AG04450 (cell line): ENCODE measurements at places on chromosomes 11 and 22. TPM values are rescaled to one million over a fixed set of nuclear protein-coding genes. Genes with fewer than 3 reads are reported as not detected.

Gene CARNS1
- 0.07 and 0.09 TPM in 2 replicates for polyA plus RNA-seq

Gene SLC29A2
- 0.16 and 0.46 TPM in 2 replicates for polyA plus RNA-seq

Gene OSBP2
- 1.6 and 1.8 TPM in 2 replicates for polyA plus RNA-seq

Gene ENTHD1
- polyA plus RNA-seq: not detected in 2 replicates

Gene CTSF
- 24.3 and 28.1 TPM in 2 replicates for polyA plus RNA-seq

Gene TEX54
- not detected in 2 replicates for polyA plus RNA-seq

Gene SCN2B
- 0.01 TPM in 1 of 2 replicates, not detected in the other for polyA plus RNA-seq

DNA sequence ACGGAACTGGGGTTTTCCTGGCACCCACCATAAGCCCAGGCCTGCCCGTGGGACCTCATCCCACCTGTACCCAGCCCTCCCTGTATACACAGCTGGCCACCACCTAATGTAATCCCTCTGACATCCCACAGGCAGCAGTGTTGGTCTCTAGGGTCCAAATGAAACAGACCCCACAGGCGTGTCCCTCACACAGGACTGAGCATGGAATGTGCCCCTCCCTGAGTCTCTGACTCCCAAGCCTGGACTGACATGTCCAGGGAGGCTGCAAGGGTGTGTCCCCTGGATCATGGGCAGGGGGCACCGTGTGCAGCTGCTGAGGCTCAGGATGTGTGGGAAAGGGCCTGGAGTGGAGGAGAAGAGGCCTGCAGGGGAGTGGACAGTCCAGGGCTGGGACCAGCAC, 50.6 kb upstream of the PPARA start:
- DNase-seq: no peak

GRCh38 chr11:10019906-10020682, 273.9 kb downstream of the SBF2 start:
- no peak for DNase-seq

- peak; percentile 94 for DNase-seq
These were observed 147.6 kb downstream of the FBXO7 start for GRCh38 chr22:32622004-32622743.

DNA sequence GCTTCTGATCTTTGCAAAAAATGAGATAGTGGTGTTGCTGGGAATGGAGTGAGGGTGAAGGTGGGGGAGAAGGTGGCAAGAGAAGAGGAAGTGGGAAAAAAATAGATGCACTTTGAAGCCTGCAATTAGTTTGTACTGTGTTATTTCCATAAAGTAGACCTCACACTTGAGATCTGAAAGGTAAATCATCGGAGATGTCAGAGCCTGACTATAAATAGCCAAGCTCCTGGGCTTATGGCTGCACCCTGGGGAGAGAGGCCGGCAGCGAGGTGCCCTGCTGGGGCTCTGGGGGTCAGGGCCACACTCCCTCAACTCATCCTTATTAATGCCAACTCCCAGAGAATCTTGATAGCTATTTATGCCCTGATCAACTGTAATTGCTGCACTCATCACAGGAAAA, 134.4 kb downstream of the NXPE2 start:
- DNase-seq: no peak

- peak; percentile 61 for DNase-seq
These were observed 21.0 kb downstream of the FLI1 start for GRCh38 chr11:128714881-128715280.

DNA sequence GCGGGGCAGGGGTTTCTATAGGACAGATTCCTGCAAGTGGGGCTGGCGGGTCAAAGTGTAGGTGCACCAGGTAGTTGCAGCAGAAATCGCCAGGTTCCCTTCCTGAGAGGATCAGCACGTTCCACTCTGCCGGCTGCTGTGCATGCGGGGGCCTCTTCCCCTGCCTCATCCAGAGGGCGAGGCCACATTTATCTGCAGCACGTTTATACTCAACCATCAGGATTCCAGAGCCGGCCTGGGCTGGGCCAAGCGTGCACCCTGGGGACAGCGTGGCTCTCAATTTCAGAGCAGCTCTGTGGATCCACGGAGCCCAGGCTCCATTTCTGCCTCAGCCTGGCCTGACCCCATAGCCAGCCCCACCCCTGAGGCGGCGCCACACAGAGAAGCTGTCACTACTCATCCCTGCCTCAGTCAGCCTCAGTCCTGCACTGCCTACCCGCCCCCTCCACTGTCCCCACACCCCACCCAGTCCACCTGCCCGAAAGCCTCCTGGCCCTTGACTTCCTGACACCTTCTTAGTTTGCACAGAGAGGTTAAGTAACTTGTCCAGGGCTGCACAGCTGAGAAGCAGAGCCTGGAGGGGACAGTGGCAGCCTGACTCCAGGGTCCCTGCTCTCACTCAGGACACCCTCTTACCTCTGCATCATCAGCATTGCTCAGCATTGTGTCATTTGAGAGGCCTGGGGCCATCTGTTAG, 45.9 kb upstream of the RTL6 start:
- DNase-seq: no peak

- DNase-seq: no peak
These were observed 22.6 kb downstream of the RTN4RL2 start for GRCh38 chr11:57482782-57483561.

- no peak for DNase-seq
These were observed 242.2 kb upstream of the DDI1 start for GRCh38 chr11:103794262-103794661.

DNA sequence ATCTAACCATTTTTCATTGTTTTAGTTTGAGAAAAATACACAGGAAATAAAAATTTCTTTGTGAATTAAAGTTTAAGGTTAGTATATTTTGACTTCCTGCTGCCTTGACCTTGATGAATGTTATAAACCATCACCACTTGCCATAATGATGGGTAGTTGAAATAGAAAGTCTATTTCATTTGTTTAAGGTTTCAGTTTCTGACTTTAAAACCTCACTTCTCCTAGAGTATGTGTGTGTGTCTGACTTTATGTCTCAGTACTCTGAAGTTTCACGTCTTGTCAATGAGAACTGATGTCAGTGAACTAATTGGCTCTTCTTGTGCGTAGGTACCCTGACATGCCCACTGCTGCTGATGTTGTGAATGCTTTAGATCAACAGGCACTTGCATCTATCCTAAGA, 188.2 kb downstream of the METTL15 start:
- DNase-seq: no peak

DNA sequence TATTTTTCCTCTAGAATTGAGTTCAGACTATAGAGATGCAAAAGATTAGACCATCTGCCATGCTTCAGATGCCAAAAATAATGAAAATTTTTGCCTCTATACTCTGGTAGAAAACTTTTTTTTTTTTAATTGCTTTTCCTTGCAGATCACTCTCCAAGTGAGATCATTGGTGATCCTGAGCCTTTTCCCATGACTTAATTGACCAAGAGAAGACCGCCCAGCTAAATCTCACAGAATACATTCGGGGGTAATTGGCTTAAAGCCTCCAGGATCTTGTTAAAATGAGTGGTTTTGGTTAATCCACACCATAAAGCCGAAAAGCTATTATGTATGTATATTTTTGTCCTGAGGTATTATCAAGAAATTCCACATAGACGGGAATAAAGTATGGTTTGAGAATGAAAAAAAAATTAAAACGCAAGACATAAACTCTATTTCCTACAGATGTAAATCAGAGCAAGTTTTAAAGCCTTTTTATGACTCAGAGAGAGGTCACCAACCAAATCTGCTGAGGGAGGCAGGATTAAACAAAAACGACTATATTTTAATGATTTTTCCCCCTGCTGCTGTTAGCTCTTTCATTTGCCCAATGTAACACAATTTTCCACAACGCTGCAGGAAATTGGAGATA, 64.0 kb downstream of the PARVA start:
- DNase-seq: no peak

DNA sequence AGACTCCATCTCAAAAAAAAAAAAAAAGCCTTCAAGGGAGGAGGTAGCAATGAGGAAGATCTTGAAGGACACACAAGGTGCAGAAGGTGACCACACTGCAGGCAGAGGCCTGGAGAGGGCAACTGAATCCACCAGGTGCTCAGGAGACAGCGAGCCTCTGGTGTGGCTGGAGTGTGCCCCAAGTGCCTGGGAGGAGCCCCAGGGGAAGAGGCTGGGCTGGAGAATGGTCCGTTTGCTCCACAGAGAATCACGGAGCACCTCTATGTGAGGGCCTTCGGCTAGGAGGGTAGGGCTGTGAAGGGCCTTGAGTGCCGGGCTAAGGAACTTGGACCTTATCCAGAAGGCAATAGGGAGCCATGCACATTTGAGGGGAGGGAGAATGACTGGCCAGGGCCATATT, 50.3 kb downstream of the ARRB1 start:
- DNase-seq: no peak

DNA sequence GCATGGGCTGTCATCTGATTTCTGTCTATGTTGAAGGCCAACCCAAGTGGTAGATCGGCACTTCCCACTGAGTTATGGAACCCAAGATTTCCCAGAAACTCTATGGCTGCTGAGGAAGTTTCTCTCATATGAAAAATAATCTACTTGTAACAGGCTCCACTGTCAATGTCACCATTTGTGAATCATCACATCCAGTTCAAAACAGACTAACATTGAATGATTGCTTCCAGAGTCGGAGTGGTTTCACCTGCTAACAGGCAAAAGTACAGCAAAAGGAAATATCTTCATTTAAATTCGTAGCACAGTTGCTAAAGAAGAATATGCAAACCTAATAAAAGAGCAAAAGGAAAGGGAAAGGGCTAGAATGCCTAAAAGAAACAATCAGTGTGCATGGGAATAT, 12.8 kb downstream of the WT1 start:
- no peak for DNase-seq

GRCh38 chr11:131235328-131236298, 134.8 kb upstream of the NTM start:
- no peak for DNase-seq

GRCh38 chr11:44952500-44953260, 2.0 kb upstream of the TP53I11 start:
- DNase-seq: no peak

DNA sequence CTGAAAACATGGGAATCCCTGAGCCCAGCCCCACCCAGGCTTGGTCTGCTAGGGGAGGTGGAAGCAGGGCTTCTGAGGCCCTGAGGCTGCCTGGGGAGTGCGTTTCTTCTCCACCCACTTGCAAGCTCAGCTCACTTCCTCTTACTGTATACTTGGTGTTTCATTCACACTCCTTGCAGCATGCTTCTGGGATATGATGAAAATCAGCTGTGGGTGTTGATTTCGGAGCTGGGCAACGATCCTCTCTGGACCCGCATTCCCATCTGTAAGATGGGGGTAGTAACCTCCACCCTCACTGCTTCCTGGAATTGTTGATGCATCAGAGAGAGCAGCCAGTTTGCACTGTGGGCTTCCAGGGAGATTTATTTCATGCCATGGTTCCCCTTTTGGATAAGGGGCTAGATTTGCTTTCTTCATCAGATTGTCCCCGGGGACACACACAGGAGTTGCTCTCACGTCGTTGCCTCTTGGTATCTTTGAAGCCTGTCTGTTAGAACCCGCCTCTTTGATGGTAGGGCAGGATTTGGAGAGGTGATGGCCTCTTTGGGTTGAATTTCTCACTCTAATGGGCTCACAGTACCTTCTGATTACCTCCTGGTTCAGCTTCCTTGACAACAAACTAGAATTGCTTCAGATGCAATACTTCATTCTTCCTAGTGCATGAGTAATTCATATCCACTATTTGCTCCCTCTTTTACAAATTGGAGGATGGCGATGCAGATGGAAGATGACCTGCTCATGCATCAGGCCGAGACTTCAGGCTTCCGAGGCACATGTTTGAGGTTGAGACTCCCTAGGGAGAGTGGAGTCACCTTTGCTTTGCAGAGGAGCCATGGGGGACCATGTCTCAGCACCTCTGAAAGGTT, 40.4 kb downstream of the BCR start:
- DNase-seq: no peak

GRCh38 chr11:11844272-11844671, 2.5 kb downstream of the USP47 start:
- DNase-seq: no peak

DNA sequence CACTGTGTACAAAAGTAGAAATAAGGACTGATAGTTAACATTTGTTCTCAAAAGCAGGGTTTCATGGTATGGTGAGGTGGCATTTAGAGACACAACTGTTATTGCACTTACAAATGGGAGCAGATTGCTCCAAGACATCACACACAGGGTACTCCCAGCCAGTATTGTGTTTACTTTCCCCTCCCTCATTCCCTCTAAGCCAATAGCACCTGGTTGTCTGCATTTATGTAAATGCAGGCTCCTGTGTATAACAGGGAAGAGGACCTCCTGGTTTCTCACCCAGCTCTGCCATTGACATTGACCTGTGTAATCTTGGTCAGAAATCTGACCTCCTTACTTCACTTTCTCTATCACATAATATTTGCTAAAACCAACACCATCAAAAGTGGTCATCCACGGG, 154.4 kb downstream of the NAV2 start:
- no peak for DNase-seq

DNA sequence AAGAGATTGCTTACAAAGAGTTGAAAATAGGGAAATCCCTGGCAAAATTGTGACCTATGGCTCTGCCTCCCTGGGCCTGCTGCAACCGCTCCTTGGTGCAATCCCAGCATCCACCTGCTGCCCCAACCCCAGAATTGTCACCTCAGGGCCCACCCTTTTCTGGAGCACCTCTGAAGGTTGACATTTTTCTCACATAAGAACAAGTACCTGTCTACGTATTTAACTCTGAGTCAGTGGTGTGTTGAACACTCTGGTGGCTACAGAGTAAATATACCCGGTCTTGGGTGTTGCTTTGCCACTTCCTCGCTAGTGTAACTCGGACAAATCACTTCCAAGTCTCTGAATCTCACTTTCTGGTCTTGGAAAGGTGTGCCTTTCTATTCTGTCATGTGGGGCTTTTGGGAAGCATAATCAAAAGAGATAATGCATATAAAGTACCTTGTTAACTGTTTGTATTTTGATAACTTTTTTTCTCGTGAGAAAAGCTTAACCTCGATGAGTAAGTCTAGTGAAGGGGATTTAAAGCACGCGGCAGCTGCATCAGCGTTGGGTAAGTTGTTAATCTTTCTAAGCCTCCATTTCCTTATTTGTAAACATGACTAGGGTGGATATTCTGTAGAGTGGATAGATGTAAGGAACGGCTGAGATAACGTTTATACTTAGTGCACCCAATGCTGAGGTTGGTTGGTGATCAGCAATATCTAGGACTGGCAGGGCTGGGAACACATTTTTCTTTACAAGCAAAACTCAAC, 881.2 kb downstream of the OPCML start:
- DNase-seq: no peak

DNA sequence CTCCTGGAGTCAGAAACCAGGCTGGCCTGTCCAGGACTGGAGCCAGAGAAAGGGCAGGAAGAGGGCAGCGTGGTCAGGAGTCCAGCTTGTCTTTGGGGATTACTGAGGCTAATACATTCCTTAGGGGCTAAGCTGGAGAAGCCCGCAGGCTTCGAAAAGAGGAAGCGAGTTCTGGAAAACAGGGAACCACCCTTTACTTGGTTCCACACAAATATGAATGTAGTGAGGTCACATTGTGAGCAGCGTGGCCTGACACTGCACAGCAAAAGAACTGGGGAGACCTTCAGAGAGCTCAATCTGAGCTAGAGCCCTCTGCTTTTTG, 132.3 kb downstream of the CEP164 start:
- DNase-seq: no peak

DNA sequence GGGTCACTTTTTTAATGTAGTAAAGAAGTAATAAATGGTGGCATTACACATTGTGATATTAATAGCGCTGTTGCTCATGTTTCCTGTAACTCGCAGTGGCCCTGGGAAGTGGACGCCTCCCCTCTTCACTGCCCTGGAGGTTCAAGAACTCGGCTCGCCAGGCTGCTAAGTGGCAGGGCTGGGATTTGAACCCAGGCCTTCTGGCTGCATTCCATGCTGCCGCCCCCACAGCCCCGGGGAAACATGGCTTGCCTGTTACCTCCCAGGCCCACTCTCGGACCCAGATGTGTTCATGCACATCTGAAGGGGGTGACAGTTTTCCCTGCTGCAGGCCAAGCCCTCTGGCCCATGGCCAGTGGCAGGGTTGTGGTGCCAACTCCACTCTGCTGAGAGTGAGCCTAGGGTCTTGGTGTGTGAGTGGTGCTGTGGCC, 25.0 kb upstream of the MGAT3 start:
- DNase-seq: no peak
